ENCODE measurements at places on chromosomes 16 and 17.

DNA sequence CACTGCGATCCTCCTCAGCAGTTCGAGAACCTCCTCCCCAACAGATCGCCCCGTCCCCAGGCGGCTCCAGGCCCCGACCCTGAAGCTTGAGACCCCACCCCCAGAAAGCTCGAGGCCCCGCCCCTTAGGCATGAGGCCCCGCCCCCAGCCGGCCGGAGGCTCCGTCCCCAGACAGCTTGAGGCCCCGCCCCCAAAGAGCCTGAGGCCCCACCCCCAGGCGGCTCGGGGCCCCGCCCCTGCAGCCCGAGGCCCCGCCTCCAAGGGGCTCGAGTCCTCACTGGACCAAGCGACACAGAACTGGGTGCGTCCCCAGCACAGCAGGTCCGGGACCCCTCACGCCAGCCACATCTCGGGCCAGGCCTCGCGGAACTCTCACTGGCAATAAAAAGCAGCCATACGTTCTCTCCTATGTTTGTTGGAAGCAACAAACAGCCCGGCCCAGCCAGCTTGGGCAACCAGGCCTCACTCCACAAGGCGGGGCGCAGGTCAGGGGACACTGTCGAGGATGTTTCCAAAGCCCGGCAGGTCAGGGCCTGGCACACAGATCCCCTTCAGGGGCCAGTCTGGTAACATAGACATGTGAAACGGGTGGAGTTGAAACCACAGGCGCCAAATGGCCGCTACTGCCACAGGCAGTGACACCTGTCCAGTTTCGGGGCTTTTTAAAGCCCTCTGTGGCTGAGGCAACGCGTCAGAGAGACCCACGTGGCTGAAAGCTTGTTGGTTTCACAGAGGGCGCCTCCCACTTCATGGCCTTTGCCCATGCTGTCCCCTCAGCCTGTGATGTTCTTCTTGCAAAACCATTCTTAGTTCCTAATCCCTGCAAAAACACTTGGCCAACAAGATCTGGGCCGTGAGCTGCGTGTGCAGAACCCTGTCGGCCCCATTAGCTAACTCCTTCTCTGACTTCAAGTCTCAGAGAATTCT, 224.2 kb downstream of the PARN start:
- DNase-seq, result peak; percentile 50

GRCh38 chr16:26386096-26386495, 680.6 kb upstream of the C16orf82 start:
- DNase-seq, result no peak

DNA sequence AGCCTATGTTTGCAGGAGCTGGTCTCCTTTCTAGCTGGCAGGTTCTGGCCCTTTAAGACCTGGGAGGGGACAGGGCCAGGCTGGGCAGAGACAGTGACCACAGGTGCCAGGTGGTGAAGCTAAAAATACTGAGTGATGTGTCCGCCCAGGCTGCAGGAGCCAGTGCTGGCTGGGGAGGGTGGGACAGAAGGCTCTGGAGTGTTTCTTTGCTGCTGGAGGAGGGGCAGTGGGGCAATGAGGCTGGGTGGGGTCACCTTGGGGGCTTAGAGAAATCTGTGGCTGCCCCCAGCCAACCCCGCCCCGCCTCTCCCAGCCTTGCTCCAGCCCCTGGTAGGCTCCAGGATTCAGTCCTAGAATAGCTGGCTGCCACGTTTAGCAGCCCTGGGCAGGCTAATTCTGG, 30.4 kb upstream of the SBK1 start:
- no peak for DNase-seq

GRCh38 chr17:8473451-8474192, 37.9 kb downstream of the NDEL1 start:
- no peak for DNase-seq

- DNase-seq, result no peak
Measured at GRCh38 chr17:82936768-82937171, 96.9 kb upstream of the ZNF750 start.

- DNase-seq, result no peak
Measured at GRCh38 chr17:7279448-7279847, 2.1 kb upstream of the SLC2A4 start.

DNA sequence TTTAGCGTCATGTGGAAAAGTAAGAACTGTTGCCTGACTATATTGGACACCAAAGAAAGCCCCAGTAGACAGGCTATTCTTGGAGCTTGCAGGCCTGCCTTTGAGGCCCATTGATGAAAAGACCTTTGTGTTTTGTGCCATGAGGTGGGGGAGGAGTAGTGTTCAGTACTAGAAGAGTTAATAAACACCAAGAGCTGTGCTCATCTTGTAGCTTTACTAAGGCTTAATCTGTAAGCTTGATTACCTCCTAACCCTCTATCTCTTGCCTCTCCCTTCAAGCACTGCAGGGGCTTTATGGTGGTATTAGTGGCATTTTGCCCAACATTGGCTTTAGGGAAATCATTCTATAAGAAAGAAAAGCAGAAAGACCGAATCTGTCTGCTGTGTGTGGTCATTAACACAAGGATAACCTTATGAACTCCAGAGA, 220.2 kb upstream of the TBX2 start:
- no peak for DNase-seq

GRCh38 chr17:79917902-79918484, 78.8 kb upstream of the CBX4 start:
- DNase-seq, result no peak

DNA sequence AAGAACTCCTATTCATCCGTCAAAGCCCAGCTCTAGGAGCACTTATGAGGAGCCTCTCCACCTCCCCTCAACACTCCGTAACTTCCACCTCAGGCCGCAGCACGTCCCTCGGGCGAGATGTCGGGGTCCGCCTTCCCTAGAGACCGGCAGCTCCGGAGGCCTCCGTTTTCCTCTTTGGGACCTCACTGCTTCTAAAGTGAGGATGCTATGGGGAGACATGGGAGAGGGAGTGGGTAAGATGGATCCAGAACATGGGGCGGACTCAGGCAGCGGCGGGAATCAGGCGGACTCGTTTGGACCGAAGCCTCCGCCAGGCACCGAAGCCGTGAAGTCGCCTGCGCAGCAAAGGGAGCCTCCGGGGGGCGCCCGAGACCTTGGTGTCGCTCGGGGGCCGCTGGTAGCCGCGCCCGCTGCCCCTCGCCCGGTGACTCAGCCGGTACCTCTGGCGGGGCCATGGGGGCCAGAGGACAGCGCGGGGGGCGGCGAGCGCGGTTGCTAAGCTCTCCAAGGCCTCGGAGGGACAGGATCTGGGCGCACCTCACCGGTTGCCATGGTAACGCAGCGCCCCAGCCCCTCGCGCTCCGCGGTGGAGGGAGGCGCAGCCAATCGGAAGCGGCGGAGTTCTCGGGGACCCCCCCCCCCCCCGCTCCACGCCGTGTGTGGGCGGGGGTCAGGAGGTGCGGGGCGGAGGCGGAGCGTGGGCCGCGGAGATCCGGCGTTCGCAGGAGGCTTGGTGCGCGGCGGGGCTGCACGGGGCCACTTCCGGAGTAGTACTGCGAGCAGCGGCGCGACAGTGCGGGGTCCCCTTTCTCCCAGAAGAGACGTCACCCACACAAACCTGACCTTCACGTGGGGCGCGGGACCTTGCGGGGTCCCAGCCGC, 1.3 kb upstream of the HIC1 start:
- DNase-seq, result peak; percentile 82

- DNase-seq, result peak; percentile 83
Measured at GRCh38 chr16:69367980-69368379, 16.4 kb upstream of the TMED6 start.

DNA sequence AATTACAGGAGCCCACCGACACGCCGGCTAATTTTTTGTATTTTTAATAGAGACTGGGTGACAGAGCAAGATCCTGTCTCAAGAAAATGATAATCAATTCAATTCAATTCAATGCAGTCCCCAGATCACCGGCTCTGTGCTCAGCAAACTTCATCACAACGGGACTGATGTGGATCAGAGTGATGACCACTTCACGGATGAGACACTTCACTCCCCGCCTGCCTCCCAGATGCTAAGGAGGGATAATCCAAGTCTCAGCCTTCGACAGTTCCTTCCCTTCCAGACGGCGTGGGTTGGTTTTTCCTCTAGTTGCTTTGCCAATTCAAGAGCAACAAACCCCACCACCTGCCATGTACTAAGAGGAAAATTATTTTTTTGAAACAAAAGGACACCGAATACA, 93.8 kb downstream of the ZDHHC7 start:
- DNase-seq, result no peak

- DNase-seq, result no peak
Measured at GRCh38 chr17:49280061-49280460, 49.5 kb upstream of the PHOSPHO1 start.

- DNase-seq, result no peak
Measured at GRCh38 chr16:56116577-56116964, 74.7 kb upstream of the GNAO1 start.

DNA sequence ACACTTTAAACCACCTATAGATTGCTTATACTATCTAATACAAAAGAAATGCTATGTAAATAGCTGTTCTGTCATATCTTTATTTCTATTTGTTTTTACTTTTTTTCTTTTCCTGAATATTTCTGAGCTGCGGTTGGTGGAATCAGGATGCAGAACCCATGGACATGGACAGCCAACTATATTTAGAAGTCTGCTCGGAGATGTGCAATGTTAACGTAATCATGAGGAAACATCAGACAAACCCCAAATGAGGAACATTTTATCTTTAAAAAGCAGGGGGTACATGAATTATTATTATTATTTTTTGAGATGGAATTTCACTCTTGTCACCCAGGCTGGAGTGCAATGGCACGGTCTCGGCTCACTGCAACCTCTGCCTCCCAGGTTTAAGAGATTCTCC, 31.4 kb upstream of the GHDC start:
- no peak for DNase-seq

Data from fibroblast of villous mesenchyme (primary cell).